ENCODE measurements at places on chromosomes 11 and 22.
A peak's percentile ranks its signal among the peaks of the same experiment; 100 is the strongest.

DNA sequence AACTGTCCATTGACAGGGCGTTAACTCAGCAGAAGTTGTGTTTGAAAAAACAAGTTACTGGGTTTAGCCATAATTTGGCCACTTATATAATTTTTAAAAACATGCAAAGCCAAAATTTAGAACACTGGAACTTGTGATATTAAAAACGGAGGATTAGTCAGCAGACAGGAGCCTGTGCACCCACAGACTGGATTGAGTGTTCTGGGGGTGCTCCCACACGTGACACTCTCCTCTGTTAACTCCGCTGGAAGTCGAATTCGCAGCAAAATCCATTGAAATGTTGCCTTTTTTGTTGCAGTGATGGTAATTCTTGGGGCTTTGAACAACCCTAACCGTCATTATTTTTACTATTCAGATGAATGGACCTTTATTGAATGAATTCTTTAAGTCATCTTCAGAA lies 269.8 kb downstream of the DDX10 start:
- no peak for ATAC-seq

- ATAC-seq: no peak
These were observed 112.1 kb downstream of the TIMP3 start for GRCh38 chr22:32913557-32913956.

DNA sequence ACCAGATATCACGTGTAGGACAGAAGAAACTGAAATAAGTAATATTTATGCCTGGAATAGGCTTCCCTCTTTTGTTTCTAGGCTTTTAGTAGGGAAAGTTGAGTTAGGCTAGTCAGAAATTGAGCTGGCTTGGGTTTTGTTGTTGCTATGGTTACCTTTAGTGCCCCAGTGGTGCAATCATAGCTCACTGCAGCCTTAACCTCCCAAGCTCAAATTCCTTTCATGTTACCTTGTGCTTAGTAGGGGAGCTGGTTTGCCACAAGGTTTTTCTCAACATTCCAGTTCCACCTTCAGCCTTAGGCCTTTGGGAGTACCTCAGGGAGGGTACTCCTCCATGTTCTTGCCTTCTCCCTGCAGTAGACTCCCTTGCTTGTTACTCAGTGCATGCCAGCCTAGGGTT lies 69.1 kb upstream of the SUSD2 start:
- no peak for ATAC-seq

DNA sequence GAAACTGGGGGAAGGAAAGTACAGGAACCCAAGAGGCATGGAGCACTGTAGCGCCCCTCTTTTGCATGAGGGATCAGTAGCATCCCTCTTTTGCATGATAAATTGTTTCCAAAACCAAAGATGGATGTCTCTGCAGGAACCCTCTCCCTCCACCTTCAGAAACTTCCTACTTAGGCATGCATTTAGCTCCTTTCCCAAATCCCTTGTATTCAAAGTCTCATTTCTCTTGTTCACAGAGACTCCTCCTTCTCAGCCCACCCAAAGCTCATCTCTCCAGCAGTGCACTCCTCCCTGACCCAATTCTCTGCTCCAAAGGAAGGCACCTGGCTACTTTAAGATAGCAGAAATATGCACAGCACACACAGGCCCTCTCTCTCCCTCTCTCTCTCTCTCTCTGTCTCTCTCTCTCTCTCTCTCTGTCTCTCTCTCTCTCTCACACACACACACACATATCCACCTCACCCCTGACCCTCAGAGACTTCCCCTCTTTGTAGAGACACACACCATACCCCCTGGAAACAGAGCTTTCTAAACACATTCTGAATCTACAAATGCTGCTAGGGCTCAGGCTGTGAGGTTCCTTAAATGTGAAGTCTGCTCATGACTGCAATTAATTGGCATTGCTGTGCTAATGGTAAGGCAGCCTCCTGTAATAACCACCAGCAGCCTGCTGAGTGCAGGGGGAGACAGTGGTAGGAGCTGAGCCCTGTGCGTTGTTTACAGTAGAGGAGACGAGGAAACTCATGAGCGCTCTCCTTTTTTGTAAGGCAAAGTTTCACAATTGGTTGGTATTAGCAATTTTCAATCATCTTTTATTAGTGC lies 519.6 kb downstream of the NTM start:
- no peak for ATAC-seq

- ATAC-seq: peak; percentile 93
These were observed 47.1 kb downstream of the ADM start for GRCh38 chr11:10351765-10352641.

DNA sequence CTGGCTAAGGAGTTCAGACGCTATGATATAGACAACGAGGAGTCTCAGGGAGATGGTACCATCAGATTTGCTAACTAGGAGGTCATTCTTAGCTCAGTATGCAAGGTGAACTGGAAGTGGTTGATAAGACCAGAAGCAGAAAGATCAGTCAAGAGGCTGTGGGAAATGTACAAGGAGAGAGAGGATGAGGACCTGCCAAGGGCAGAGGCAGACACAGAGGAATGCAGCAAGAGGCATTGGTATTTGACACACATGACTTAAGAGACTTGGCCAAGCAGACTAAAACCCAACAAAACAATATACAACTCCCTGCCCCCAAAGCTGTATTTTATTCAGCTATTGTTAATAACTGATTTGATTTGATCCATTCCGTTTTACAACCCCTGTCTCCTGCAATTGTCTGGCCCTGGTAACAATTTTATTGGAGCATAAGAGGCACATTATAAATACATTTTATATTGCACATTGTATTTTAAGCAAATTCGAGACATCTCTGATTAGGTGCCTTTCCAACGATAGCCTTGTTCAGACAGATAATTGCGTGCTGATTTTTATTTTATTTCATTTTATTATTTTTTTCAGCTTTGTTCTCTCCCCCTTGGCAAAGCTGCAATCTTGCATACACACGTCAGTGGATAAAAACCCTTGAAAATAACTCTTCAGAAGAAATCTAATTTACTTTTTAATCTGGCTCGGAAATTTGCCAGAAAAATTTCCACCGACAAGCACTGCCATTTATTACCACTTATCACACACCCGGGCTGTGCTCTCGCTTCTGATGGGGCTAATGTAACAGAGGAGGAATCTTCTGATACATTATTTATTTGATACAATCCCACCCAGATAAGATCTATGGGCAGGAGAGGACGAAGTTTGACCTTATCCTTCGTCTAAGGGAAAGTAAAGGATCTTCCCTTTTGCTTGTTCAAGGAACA lies 237.8 kb downstream of the NXPE2 start:
- no peak for ATAC-seq

All from motor neuron (in vitro differentiated cells).